CD4-positive, alpha-beta T cell treated with Interleukin-15 for 4 hours (primary cell): ENCODE measurements at places on chromosomes 6 and 20.

- DNase-seq: no peak
Measured at GRCh38 chr20:61449916-61450315, 197.9 kb downstream of the CDH4 start.

DNA sequence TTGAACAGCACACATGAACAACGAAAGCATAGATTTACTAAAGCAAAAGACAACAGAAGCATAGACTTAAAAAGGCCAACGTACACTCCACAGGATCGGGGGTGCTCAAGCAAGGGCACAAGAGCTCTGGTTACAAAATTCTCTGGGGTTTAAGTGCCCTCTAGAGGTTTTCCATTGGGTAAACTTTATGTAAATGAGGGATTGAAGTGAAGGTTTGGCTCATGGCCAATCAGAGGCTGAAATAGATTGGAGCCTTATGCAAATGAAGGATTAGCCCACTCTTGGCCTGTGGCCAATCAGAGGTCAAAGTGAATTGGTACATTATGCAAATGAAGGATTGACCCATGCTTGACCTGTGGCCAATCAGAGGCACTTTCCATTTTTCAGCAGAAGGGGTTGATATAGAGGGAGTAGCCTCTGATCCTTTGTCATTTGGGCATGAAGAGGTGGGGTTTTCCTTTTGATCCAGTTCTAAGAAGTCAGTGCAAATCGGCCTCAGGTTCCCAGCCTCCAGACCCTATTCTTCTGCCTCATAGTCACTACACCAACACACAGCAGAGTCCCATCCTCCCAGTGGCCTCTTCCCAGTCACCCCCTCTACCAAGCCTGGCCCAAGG is 244.9 kb downstream of the THBS2 start:
- no peak for DNase-seq

DNA sequence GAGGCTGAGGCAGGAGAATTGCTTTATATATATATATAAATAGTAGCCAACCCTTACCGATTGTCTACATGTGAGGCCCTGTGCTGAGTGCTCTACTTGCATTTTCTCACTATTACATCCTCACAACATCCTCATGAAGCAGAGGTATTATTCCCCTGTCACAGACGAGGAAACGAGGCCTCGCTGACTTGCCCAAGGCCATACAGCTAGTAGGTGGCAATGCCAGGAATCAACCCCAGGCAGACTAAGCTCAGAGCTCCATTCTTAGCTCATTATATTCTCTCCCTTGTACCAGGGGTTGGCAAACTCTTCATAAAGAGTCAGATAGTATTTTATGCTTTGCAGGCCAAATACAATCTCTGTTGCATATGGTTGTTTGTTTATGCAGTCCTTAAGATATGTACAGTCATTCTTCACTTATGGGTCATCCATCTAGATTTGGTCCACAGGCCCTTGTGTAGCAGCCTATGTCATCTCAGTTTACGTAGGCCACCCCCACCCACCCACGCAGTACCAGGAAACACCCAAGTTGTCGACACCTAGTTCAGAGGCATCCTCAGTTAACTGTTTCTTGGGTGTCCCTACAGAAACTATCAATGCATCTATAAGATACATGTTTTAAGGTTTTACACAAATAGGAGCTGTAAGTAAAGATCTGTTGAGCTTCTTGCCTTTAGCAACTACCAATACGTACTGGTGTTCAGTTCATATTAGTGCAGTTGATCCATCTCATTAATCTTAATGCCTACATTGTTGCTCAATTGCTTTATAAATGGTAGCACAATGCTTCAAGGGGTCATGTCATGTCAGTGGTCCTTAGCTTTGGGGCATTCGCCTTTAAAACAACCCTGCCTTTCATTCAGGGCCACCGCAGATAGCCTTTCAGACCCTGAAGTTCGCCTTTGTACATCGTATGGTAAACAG is 3.0 kb downstream of the CASS4 start:
- DNase-seq: peak; percentile 63

DNA sequence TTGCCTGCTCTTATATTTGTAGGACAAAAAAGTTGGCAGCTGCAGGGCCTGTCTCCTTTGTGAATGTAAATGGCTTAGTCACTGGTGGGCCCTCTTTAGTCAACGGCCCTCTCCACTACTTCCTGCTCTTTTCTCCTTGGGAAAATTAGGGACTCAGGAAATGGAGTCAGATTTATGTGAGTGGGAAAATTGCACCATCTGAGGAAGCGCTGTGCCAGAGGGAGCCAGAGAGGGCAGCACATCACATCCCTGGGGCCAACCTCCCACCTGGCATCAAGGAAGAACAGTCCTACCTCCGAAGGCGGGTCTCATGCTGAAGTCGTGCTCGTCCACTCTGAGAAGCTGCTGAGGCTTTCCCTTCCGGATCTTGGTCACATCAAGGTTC is 15.6 kb downstream of the GABRR2 start:
- no peak for DNase-seq

DNA sequence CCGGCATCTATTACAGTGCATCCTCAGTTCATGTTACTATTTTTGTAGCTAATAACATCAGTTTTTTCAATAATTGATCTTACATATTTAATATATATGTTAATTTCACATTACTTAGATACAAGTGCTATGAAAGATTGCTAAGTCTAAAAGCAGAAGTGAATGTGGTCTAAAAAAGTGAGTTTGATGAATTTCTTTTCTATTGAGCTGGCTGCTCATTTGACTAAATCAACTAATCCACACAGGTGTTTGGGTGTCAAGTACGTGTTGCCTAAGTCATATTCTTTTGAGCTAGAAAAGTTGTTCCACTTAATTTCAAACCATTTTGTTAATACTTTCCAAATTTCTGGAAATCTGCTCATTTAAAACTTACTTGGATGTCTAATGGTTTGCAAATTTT is 46.6 kb upstream of the EZR start:
- no peak for DNase-seq

GRCh38 chr6:40610229-40610628 is 23.1 kb upstream of the LRFN2 start:
- no peak for DNase-seq

GRCh38 chr6:77626426-77626825 is 26.4 kb upstream of the MEI4 start:
- DNase-seq: no peak

DNA sequence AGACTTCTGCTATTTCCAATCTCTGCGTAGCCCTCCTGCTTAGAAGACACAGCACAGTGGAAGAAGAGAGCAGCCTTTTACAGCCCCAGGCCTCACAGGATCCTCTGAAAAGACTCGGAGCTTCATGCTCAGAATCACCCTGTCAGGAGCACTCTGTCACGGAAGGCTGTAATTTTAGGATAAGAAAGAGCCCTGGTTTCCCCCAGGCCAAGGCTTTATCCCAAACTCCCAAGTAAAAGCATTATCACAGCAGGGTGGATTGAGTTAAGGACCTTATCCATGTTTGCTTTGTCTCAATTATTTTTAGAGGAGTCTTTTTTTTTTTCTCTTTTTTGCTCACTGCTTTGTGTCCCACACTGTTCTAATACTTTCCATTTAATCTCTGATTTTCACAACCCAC is 39.2 kb downstream of the ANKS1A start:
- DNase-seq: no peak

DNA sequence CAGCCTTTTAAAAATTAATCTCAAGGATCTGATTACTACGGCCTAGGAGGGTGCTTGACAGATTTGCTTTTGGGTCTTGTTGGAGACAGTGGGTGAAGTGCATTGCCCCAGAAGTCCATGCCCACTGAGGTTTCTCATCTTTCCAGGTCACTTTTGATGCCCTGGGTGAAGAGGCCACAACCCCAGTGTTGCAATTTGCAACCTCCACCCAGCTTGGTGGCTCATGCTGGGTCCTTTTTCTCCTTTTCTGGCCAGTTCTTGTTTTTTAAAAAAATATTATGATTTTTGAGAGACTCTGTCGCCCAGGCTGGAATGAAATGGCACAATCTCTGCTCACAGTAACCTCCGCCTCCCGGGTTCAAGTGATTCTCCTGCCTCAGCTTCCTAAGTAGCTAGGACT is 9.4 kb downstream of the STX11 start:
- DNase-seq: no peak

DNA sequence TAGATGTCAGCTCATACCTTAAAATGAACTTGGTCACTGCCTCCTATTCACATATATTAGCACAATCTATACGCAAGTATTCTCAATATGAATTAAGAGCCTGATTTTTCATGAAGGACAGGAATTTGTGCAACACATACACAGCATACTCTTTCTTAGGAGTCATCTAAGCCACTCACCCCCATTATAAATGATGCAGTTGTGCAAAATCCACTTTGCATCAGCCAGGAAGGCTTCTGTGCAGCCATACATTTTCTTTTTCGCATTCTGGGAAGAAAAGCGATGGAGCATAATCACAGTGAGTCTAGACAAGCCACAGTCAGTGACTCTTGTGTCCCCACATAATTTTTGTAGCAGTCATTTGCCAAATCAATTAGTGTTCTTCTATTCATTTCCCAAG is 66.5 kb downstream of the ZMYND8 start:
- no peak for DNase-seq

DNA sequence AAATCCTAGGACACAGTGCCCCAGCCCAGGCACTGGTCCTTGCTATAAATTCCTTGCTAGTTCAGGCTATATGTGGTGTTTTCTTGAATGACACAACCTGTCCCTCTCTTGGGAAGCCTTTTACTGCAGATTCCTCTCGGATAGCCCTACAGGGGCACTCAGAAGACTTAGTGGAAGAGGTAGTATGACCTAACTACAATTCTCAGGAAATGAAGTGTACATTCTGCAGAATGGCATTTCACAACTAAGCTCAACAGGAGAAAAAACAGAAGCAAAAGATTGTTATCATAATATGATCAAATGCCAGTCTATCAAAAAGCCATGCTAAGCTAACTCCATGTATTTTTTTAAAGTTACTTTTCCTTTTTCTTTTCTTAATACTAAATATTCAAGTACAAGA is 66.3 kb upstream of the FBXL4 start:
- no peak for DNase-seq

DNA sequence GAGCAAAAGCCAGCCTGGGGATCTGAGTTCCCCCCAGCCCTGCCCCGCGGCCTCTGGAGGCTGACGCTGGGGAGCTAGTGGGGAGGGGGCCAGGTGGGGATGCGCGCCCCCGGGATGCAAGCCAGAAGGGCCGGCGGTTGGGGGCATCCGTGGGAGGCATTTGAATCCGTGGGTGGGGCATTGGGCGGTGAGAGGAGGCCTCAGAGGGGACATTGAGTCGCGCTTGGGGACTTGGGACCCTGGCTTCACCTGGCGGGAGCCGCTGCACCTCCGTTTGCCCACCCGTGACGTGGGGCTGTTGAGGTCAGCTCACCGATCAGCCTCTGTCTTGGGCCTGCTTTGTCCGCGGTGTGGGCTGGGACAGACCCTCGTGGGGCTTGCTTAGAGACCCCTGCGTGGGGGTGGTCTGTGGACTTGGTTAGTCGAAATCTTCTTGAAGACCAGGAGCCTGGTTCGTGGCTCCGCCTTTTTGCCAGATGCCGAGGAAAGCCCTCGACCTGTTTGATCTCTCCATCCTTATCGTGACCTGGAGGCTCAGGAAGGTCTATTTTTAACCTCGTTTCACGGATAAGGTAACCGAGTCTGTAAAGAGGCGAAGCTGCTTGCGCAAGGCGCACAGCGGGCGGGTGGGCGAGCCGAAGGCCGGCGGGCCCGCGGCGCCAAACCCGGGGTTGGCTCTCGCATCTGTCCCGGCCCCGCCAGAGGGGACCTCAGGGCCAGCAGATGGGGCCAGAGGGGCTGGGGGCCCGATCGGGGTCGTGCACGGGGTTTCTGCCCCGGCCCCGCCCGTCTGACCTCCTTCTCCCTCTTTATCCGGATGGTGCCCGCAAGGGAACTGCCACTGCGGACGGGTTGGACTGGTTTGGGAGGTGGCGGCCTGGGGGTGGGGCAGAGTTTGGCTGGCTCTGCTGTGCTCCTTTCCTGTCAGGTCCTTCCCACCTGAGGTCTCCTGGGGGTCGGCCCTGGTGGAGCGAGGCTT is 8.3 kb downstream of the FAM110A start:
- no peak for DNase-seq

DNA sequence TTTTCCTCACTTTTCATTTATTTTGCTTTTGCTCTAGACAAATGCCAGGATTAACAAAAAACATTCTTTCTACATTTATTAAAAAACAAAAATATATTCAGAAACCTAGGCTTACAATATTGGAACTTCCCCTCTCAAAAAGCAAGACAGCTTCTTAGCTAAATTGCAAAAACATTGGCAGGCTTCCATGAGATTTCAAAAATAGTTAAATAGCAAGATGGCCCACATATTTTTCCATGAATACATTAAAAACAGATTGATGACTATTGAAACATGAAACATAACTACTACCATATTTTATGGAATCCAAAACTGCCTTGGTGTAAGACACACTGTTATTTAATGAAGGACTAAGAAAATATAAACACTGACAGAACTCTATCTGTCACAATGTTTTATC is 92.0 kb downstream of the LY86 start:
- no peak for DNase-seq

DNA sequence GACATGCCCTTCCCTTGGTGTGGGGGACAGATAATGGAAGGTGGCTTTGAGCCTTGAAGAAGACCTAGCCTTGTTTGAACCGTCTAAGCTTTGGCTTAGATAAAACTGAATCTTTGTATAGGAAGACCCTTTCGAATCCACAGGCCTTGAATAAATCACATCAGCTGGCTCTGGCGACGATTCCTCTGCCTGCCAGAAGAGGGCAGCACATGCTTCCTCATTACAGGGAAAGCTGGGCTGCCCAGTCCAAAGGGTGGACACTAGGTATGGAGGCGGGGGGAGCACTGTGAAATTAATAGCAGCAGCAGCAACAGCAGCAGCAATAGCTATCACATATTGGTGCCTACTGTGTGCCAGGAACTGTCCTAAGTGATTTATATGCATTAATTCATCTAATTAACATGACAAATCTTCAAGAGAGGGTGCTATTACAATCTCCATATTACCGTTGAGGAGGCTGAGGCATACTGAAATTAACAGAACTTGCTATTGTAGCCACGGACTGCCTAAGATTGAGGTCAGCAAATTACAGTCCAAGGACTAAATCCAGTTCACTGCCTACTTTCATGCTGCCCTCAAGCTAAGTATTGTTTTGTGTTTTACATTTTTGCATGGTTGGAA is 85.1 kb downstream of the CLIC5 start:
- peak; percentile 60 for DNase-seq

GRCh38 chr20:36335206-36335870 is 29.2 kb downstream of the DLGAP4 start:
- DNase-seq: no peak

DNA sequence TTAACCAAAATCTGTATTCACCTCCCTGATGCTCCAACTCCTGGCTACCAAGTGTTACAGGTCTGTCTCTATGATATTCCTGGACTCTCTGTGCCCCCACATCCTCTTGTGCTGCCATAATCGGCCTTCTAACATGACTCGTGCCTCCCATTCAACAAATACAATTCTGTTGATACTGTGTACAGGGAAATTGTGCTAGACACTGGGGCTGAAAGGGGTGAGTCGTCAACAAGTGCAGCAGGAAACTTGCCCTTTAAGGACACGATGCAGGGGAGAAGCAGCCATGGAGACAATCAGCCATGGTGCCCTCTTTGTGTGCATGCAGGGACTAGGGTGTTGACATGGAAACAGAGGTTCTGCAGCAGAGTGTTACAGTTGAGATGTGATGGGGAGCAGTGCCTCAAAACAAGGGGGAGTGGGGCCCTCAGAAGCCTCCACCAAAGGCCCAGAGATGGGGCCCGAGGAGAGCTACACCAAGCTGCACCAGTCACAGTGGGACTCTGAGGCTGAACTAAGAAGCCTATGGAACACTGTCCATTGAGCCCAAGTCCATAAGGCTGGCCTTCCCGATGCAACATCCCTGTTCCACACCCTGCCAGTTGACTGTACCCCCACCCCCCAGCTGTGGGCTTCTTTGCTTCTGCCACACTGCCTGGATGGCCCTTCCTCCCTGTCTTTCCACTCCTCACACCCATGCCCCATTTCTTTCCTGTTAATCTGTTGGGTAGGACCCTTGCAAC is 3.1 kb downstream of the PCED1A start:
- no peak for DNase-seq
